ENCODE measurements at places on chromosomes 7 and 10.

DNA sequence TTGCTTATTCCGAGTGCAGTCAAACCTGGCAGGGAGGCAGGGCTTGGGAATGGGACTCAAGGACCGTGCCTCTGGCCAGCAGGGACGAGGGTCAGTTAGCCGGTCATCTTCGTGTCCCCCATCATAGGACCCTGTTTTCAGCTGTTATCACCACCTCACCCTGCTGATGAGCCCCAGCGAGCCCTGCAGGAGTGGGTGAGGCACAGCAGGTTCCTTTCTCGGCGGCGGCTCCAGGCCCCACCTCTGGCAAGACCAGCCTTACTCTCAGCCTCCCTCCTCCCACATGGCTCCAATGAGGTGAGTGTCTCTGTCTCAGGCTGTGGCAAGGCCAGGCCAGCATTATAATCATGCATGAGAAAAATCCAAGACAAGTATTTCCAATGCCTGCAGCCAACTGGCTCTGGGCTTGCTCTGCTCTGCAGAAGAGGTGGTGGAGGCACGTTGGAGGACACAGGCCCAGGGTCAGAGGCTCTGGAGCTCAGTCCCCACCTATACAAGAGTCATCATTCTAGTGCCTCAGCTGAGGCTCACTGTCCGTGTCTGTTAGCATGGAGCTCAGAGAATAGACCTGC, 15.7 kb downstream of the PKD1L1 start:
- no peak for DNase-seq

DNA sequence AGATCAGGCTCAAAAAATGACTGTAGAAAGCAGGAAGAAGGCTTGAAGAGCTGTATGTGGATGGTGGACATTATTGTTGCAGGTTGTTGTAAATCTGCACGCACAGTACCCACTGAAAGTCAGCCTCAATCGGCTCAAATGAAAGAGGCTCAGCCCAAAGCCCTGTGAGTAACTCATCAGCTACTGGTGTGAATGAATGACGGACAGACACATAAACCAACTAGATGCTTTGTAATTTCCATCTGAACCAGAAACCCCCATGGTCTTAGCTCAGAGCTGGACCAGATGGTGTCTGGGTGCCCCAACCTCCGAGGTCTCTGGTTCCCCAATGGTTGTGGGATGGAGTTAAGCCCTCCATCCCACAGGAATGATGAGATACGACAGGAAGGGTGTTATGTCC, 7.4 kb downstream of the CALN1 start:
- no peak for DNase-seq

DNA sequence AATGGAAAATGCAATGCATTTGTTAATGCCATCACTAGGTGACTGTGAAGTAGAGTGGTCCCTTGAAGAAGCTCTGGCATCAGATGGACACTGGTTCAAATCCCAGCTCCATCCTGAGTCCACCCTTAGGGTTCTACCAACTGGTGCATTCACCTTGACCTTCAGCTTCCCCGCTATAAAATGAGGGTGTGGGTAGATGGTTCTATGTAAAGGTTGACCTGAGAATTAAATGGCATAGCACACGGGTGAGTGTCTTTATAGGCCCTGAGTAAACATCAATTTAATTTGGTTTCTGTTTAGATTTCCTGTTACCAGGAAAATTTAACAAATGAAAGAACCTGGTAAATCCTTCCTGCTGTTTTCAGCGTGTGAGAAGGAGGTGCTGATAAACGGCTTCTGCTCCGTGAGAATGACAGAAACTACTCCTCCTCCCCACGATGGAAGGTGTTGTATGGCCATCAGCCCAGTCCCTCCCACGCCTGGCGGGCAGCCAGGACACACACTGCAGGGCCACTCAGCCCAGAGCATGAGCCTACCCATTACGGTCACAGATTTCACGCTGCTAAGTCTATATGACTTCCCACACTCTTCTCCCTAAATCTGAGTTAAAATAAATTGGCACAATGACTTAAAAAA, 210.1 kb downstream of the TNS3 start:
- DNase-seq, result peak; percentile 50

GRCh38 chr7:109844362-109844761, 1246.6 kb upstream of the LRRN3 start:
- DNase-seq, result no peak

DNA sequence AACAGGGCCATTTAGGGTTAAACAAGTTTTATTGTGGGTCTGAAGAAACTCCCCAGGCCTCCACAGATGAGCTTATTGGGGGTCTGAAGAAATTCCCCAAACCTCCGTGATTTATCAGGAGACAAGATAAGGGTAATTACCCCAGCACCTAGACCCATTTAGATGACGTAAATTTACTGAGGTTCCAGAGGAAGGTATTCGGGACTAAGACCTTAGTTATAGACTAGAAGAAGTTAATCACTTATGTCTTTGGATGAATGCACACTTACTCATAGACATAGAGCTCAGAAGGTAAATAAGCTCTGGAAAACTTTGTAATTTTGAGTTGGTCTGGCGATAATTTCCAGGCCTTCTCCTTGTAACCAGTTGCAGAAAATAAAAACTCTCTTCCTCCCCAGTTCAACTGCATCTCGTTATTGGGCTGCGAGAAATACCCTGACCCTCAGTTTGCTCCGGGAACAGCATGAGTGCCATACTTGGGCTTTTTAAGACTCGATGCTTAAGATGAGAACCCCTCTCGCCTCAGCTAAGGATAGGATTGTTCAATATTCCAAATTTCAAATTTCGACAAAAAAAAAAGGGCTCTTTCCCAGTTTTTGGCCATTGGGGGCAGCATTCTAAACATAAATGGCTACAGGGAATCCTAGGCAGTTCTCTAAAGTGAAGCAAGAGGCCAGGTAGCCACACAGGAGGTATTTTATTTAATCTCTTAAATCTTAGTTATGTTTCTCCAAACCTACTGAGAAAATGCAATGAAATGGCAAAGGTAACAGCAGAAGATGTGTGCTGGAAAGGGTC, 74.7 kb upstream of the PFKP start:
- DNase-seq, result peak; percentile 90

- no peak for DNase-seq
These were observed 164.1 kb downstream of the EBF3 start for GRCh38 chr10:129799942-129800341.

- no peak for DNase-seq
These were observed 75.9 kb downstream of the HIPK2 start for GRCh38 chr7:139701908-139702307.

- no peak for DNase-seq
These were observed 299.1 kb downstream of the BBS9 start for GRCh38 chr7:33428415-33428814.

- no peak for DNase-seq
These were observed 10.3 kb upstream of the LRRN3 start for GRCh38 chr7:111080495-111081105.

GRCh38 chr7:155775691-155776090, 36.6 kb downstream of the SHH start:
- no peak for DNase-seq

- no peak for DNase-seq
These were observed 66.1 kb downstream of the CREM start for GRCh38 chr10:35192645-35193249.

DNA sequence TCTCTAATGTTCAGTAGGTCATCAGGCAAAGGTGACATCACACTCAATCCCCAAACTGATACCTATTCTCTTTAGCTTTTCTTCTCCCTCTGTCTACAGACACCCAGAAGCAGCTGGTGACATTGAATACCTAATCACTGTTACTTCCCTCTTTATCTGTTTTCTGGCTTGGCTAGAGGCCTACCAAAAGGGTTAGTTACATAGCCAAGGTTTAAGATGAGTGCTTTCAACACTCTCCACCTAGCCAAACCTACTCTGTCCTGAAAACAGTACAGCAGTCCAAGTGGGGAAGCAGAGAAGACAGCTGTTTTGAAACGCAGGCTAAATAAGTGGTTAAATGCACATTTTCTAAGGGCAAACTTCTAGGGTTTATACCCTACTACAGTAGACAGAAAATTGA, 39.4 kb downstream of the CCNJ start:
- DNase-seq, result no peak

- DNase-seq, result no peak
These were observed 9.2 kb downstream of the GNA12 start for GRCh38 chr7:2834748-2835441.

DNA sequence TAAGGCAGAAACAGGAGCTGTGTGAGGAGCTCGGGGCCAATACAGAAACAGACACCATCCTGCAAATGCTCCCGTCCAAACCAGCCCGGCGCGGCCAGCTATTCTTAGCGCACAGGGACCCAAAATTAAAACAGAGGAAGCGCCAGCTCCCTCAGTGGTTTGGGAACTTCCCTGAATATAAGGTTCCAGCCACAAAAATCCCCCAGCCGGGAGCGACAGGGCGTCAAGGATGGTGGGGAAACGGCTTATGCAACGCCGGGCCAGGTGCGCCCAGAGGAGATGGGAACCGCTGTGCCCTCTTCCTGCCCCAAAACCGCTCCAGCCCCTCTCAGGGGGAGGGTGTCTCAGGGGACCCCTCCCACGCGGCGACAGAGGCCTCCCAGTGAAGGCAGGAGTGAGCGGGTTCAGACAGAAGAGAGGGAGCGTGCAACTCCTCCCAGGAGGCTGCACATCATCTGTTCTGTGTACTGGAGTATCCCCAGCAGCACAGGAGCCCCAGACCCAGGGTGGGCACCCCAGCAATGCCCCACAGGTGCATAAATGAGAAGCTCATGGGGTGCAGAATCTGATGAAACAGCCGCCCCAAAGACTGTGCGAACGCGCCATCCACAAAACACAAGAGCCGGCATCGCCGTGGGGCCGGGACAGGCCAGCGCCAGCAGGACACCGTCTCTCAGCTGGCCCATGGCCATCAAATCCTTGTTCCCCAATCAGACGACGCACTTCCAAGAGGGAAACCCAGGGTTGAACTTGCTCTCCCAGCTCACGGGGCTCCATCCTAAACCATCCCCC, 73.9 kb upstream of the PDGFA start:
- no peak for DNase-seq

DNA sequence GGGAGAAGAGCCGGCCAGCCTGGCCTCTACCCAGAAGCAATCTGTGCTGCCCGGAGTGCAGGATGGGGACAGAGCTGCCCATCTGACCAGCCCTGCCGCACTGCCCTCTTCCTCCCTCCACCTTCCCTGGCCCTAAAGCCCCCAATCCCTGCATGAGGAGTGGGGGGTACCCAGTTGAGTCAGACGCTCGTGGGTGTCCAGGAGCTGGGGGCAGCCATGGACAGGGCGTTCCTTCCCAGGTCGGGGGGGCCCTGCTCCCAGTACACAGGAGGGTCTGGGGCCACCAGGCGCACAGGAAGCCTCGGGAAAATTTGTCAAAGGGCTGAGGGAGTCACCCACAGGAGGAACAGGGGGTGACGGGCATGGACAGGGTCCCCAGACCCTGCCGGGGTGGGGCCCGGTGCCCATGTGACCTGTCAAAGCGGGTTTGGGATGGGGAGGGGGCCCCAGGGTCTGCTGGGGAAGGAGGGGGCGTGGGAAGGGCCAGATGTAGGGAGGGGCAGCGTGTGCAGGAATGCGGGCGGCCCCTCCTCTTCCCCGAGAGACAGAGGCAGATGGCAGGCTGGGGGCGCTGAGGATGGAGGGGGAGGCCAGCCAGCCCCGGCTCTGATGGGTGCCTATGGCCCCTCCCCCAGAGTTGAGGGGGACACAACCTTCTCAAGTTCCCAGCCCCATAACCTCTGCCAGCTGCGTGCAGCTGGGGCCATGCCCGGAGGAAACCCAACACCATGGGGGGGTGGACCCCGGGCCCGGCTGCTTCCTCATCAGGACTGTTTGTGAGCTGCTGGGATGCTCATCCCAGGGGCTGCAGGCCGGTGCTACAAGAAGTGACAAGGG, 21.5 kb upstream of the GRIFIN start:
- DNase-seq, result no peak

- DNase-seq, result peak; percentile 67
These were observed 15.4 kb downstream of the GSDME start for GRCh38 chr7:24741679-24742505.

- DNase-seq, result no peak
These were observed 27.8 kb downstream of the CAV1 start for GRCh38 chr7:116552602-116553001.

DNA sequence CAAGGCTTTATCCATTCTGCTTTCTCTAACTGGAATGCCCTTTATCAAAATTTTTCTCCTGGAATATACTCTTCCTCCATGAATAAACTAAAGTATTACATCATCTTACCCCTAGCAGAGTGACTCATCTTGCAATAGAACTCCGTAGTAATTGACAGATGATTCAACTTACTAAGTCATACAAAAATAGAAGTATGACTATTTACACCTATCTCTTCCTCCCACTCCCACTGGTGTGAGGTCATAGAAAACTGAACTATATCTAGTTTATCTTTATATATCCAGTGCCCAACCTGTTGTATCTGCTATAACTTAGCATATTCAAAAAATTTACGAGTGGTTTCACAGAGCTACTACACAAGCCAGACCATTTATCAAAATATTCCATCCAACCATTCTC, 26.1 kb downstream of the ABCB1 start:
- peak; percentile 44 for DNase-seq

- DNase-seq, result no peak
These were observed 706.8 kb upstream of the LRRTM3 start for GRCh38 chr10:66218981-66219587.

DNA sequence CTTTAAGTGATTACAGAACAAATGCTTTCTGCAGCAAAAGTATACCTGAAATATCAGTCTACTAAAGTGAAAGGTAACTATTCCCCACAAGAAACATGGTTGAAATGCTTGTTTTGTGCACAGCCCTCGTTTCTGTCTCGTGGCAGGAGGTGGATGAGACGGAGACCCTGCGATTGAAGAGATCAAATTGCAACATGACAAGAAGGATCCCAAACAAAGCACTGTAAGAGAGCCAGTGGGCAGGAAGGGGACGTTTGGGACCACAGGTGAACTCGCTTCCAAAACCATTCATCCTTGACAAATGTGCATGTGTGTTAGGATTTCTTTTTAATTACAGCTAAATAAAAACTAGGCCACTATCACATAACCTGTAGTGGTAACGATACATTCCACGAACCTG, 192.6 kb downstream of the CCSER2 start:
- DNase-seq, result no peak

GRCh38 chr10:20990604-20991003, 93.5 kb upstream of the NEBL start:
- DNase-seq, result no peak

- DNase-seq, result no peak
These were observed 46.1 kb downstream of the COL28A1 start for GRCh38 chr7:7489546-7489945.

DNA sequence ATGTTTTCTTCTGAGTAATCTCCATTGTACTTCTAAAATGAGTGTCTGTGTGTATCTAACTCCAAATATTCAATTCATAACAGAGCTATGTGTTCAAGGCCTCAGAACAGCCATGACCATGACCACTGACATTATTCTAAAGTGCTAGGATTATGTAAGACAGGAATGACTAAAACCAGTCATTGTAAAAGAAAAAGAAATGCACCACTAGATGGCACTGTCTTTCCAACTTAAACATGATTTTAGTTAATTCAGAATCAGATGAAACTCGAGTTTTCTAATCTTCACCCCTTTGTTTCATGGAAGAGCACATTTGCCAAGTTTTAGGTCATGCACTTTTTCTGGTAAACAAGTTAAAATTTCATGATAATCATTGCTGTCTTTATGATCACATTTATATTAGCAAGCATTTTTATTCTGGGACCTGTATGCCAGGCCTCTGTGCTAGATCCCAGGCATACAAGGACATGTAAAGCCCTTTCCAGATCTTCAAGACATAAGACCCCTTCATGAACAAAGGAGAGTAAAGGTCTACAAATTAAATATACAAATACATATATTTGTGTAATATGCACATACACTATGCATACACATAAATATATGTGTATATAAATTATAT, 26.1 kb upstream of the RSU1 start:
- no peak for DNase-seq

- no peak for DNase-seq
These were observed 793.1 kb upstream of the AUTS2 start for GRCh38 chr7:68805159-68805558.

GRCh38 chr10:63154546-63155387, 21.6 kb downstream of the NRBF2 start:
- DNase-seq, result no peak

All from kidney epithelial cell (primary cell).